ENCODE measurements at places on chromosomes 2 and 18.

DNA sequence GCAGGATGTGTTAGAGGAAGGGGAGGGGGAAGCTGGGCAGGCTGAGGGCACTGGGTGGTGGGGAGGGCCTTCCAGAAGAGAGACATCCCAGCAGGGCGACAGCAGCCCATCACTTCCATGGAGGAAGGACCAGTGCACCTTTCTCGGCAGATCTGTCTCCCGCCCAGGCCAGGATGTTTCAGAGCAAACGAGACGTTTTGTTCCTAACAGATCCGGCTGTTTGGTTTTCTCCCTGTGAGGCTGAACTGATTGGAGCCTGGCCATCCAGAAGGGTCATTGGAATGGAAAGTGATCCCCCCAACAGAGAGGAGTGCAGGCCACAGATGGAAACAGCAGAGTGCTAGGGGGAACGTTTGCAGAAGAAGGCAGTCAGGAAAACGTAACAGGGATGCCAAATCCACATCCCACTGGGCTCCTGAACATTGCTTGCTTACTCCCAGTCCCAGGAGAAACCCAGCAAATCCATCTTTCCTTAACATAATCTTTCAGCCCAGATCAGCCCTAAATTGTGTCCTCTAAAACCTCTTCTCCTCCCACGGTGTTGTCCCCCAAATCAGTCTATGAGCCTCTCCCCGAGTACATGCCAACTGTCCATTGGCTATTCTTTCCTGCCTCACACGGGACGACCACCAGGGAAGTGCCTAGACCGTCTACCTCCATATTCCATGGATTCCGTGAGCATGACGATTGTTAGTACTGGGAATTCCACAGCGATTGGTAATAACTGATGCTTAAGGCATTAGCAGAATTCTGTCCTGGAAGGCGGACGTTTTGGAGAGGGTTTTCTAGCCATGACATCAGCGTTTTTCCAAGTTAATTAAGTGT is 126.8 kb downstream of the SEPTIN10 start:
- no peak for DNase-seq

DNA sequence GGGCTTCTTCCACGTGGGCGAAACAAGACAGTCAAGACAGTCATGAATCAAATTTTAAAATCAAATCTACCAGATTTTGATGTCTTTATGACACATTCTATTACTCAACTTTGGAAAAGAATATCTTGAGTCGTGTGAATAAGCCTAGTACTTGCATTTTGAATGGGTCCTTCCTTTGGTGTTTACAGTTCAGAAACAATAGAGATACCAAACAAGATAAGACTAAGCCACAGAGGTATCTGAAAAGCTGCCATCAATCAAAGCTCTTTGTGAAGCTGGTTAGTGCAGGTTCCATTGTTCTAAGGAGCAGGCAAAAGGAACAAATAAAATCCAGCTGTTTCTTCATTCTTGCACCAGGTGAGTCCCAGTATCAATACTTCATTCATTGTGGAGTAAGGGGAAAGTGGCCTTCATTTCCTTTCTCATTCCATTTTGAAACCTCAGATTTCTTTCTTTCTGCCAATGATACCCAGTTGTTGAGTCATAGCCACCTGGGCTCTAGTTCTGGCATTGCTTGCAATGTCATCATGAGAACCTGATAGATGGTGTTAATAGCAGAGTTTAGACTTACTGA is 151.7 kb upstream of the L3MBTL4 start:
- peak; percentile 55 for DNase-seq

GRCh38 chr2:23327416-23327815 is 57.6 kb upstream of the KLHL29 start:
- no peak for DNase-seq

GRCh38 chr2:100235098-100235497 is 87.2 kb downstream of the LONRF2 start:
- DNase-seq, result no peak

DNA sequence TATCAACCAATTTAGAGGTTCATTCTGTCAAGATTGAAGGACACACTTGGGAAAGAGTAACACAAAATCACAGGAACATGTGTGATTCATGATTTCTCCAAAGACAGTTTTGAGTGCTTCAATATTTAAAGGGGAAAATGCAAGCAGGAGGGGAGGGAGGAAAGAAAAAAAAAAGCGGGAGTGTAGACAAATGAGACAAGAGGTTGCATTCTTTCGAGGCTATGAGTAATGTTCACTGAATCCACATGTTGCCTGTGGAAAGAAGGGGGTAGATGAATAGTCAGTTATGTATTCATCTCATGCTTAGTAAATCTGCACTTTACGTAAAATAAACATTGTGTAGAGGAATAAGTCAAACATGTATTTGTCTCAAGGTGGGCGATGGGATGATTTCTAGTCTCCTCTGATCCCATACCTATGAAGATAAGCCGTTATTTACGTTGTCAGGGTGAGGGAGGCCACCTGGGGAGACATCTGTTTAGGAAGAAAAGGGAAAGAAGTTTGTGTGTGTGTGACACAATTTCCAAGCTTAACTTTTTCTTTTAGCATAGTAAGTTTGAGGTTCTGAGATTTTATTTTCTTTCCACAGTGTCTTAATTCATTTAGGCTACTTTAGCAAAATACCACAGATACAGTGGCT is 211.0 kb upstream of the ZC3H15 start:
- peak; percentile 16 for DNase-seq

DNA sequence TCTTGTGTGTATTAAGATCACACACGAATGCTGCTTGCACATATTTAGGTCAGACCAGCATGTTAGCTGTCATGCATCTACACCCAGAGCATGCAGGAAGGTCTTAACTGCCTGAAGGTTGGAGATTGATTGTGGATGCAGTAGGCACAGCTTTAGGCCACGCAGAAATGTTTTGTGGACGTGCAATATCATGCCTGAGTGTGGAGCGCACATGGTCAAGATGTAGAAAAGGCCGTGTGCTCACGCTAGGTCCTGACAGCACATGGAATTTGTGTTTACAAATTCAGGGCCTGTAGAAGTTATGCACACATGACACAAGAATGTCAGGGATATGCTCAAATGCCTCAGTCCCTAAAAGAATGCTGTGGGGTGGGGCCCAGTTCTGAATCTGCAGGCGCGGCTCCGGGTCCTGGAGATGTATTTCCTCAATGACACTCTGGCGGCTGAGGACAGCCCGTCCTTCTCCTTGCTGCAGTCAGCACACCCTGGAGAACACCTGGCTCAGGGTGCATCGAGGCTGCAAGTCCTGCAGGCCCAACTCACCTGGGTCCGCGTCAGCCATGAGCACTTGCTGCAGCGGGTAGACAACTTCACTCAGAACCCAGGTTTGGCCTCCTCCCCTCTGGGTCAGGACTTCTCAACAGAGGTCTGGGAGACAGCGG is 27.9 kb downstream of the MARCO start:
- DNase-seq, result no peak

GRCh38 chr2:36807223-36807886 is 110.8 kb downstream of the VIT start:
- DNase-seq, result no peak

DNA sequence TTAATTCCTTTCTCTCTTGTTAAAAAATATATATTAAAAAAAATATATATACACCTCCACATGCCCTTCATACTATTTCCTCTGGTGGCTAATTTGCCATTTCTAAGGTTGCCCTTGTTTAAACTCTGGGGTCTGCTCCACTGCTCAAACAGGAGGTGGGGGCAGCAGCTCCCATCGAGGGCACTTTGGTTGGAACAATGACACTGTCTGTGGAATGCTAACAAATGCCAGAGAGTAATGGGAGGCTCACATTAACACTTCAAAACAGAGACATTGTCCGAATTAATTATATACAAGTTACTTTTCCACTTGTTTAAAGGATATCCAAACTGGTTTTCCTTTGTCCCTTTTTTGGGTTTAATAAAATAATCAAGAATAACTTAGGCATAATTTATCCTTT is 58.8 kb upstream of the CD302 start:
- DNase-seq, result no peak

DNA sequence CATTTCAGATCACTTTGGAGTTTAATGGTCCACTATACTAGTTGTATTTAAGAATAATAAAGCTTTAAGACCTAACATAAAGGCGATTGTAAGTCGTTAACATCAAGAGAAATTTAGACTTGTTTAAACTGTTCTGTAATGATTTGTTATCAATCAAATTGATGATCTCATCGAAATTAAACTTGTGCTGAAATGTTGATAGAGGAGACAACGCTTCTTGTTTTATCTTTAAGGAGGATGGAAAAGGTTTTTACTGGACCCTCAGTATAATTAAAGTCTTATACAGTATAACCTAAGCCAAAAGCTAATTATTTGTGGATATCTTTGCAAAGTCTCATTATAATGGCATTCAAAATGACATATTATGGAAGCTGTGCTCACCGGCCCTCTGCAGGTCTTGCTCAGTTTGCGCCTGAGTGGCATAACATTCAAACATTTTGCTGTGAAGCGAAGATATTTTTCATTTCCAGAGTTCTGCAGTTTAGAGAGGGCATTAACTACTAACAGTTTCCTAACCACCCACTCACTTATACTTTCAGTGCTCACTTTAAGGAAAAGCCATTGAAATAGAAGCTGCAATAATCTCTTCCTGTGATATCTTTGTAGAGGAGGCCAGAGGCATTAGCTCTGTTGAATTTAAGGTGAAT is 1.4 kb upstream of the SERTAD2 start:
- DNase-seq, result no peak

- no peak for DNase-seq
Measured at GRCh38 chr2:200172944-200173581, 133.4 kb upstream of the SPATS2L start.

- DNase-seq, result no peak
Measured at GRCh38 chr2:177295484-177295883, 31.0 kb upstream of the NFE2L2 start.

- no peak for DNase-seq
Measured at GRCh38 chr2:128466776-128467175, 148.1 kb upstream of the HS6ST1 start.

GRCh38 chr2:24189551-24189950 is 14.7 kb downstream of the FAM228A start:
- no peak for DNase-seq

GRCh38 chr2:110994250-110994961 is 126.3 kb upstream of the BCL2L11 start:
- no peak for DNase-seq

GRCh38 chr18:12291690-12292089 is 16.4 kb upstream of the TUBB6 start:
- DNase-seq, result no peak

Measured in epithelial cell of prostate (primary cell).